ENCODE measurements at places on chromosomes 2 and 18. TPM values are rescaled to one million over a fixed set of nuclear protein-coding genes. Genes with fewer than 3 reads are reported as not detected.

DNA sequence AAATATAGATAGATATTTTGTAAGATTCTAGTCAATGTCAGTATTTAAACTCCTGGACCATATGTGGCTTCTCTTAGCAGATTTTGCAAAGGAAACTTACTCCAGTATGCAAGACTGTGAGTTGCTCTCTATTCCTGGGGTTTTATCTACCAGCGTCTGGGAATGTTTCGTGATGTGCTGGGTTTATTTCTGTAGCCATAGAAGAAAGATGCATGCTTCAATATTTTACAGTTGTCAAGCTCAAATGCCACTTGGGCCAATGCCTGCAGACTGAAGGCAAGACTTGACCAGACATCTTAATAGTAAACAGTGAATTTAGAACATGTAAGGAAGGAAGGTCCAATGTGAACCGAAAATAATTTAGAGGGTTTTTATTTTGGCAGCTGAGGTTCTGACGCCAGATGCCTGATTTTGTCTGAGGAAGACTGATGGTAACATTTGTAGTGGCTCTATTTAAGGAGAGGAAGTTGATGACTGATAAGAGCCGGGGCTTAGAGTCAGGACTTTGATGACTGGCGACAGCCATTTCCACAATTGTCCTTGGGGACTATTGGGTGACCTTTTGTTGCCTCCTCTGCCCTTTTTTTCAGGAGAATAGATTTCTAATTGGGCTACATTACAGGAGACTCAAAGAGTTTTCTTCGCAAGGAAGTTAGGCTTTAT is 154.3 kb downstream of the RAPGEF4 start:
- peaks cover 53% of the 10 kb centered on the region for H3K27me3 ChIP-seq
- no peak for DNase-seq
- H3K36me3 ChIP-seq, result no peaks in the 10 kb centered on the region

DNA sequence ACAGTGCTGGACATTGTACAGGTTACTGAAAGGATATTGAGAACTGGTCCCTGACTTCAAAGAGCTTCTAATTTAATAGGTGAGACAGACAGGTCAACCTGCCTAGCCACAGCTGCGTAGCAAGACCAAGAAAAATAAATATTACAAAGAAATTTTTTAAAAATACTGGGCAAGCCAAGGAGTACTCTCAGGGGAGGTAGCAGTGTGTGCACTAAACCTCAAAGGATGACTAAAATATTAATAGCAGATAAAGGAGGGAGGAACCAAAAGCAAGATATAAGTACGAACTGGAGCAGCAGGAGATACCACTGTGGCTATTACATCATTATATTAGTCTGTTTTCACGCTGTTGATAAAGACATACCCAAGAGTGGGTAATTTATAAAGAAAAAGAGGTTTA is 14.9 kb downstream of the SCG2 start:
- H3K4me1 ChIP-seq, result peaks cover 47% of the 10 kb centered on the region
- no peak overlapping the region for H3K27ac ChIP-seq
- no peaks in the 10 kb centered on the region for H3K36me3 ChIP-seq
- DNase-seq, result no peak
- no peaks in the 10 kb centered on the region for H3K27me3 ChIP-seq

GRCh38 chr18:79368681-79369080 is 27.0 kb upstream of the NFATC1 start:
- no peaks in the 10 kb centered on the region for H3K4me1 ChIP-seq
- no peak for DNase-seq
- no peak overlapping the region for H3K4me3 ChIP-seq
- no peaks in the 10 kb centered on the region for H3K36me3 ChIP-seq
- no peak overlapping the region for H3K27ac ChIP-seq
- no peaks in the 10 kb centered on the region for H3K27me3 ChIP-seq

GRCh38 chr2:181457741-181458425 is 697 bp downstream of the ITGA4 start:
- H3K27ac ChIP-seq, result no peak overlapping the region
- peak; percentile 36 for DNase-seq
- H3K36me3 ChIP-seq, result no peaks in the 10 kb centered on the region
- H3K4me1 ChIP-seq, result no peaks in the 10 kb centered on the region
- H3K4me3 ChIP-seq, result peak overlapping the region; percentile 56
- peaks cover 7% of the 10 kb centered on the region for H3K27me3 ChIP-seq

- H3K27me3 ChIP-seq, result no peaks in the 10 kb centered on the region
- DNase-seq, result peak; percentile 25
- no peaks in the 10 kb centered on the region for H3K36me3 ChIP-seq
These were observed 1.6 kb downstream of the KLHL29 start for GRCh38 chr2:23386339-23387220.

GRCh38 chr2:8661736-8662135 is 20.1 kb upstream of the ID2 start:
- H3K36me3 ChIP-seq, result no peaks in the 10 kb centered on the region
- DNase-seq, result no peak
- no peak overlapping the region for H3K27ac ChIP-seq

GRCh38 chr2:217650716-217651360 is 352.0 kb downstream of the TNS1 start:
- H3K36me3 ChIP-seq, result no peaks in the 10 kb centered on the region
- H3K27me3 ChIP-seq, result no peaks in the 10 kb centered on the region
- no peak overlapping the region for H3K27ac ChIP-seq
- H3K4me1 ChIP-seq, result peaks cover 8% of the 10 kb centered on the region
- DNase-seq, result peak; percentile 74

- no peak overlapping the region for H3K27ac ChIP-seq
- H3K27me3 ChIP-seq, result peaks cover 17% of the 10 kb centered on the region
- H3K36me3 ChIP-seq, result no peaks in the 10 kb centered on the region
- H3K4me1 ChIP-seq, result no peaks in the 10 kb centered on the region
These were observed 60.3 kb upstream of the GPR45 start for GRCh38 chr2:105181282-105181681.

DNA sequence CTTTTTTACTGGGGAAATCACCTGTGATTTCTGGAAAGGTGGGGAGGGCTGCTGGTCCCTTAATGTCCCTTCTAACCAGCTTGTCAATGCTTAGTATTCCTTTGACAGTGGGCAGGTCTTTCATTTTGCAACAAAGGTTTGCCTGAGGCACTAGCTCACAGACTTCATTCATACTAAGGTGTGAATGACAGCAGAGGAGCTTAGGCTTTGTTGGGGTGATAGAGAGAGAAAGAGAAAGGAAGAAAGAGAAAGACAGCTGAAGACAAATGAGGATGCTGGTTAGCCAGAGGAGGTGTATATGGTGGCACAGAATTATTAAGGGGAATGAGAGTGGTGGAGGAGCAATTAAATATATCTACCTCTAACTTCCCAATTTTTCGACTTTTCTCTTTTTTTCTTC is 28.9 kb upstream of the GTF2A1L start:
- no peaks in the 10 kb centered on the region for H3K36me3 ChIP-seq
- no peak for DNase-seq
- no peak overlapping the region for H3K4me3 ChIP-seq
- H3K27me3 ChIP-seq, result no peaks in the 10 kb centered on the region
- H3K4me1 ChIP-seq, result no peaks in the 10 kb centered on the region

GRCh38 chr2:99085421-99085820 is 56.1 kb upstream of the C2orf15 start:
- H3K4me3 ChIP-seq, result no peak overlapping the region
- peak; percentile 11 for DNase-seq
- no peaks in the 10 kb centered on the region for H3K36me3 ChIP-seq
- H3K4me1 ChIP-seq, result no peaks in the 10 kb centered on the region

- H3K4me3 ChIP-seq, result no peak overlapping the region
- no peaks in the 10 kb centered on the region for H3K36me3 ChIP-seq
- peaks cover 46% of the 10 kb centered on the region for H3K27me3 ChIP-seq
These were observed 1.4 kb upstream of the FAM110C start for GRCh38 chr2:47737-48136.

DNA sequence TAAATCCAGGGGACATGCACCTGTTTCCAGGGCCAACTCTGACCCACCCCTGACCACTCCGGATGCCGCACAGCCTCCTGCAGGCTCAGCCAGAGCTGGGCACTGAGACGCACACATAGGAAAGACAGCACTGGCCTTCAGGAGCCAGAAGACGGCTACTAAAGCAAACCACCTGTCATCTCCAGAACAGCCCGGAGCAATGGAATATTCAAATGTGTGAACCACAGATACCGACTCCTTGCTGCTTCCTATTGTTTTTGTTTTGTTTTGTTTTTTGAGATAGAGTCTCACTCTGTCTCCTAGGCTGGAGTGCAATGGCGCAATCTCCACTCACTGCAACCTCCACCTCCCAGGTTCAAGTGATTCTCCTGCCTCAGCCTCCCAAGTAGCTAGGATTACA is 94.0 kb downstream of the LAMA1 start:
- no peaks in the 10 kb centered on the region for H3K36me3 ChIP-seq
- H3K4me1 ChIP-seq, result no peaks in the 10 kb centered on the region
- H3K27me3 ChIP-seq, result no peaks in the 10 kb centered on the region
- H3K27ac ChIP-seq, result no peak overlapping the region
- DNase-seq, result no peak

DNA sequence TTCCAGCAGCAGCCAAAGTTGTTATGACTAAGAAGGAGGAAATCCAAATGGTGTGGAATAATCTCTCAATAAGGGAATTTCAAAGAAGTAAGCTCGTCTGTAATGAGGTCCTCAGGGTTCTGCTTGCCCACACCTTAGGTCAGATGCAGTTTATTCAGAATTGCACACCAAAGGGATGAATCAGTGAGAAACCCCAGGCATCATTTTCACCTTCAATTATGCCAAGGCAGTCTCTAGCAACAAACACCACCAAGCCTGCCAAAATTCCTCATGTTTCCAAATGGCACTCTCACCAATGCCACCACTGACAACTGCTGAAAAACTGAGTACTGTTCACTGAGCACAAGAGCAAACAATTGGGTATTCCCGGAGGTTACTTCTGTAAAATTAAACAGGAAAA is 43.6 kb downstream of the KCNG3 start:
- no peaks in the 10 kb centered on the region for H3K27me3 ChIP-seq
- no peak overlapping the region for H3K4me3 ChIP-seq
- DNase-seq, result no peak
- H3K27ac ChIP-seq, result no peak overlapping the region

DNA sequence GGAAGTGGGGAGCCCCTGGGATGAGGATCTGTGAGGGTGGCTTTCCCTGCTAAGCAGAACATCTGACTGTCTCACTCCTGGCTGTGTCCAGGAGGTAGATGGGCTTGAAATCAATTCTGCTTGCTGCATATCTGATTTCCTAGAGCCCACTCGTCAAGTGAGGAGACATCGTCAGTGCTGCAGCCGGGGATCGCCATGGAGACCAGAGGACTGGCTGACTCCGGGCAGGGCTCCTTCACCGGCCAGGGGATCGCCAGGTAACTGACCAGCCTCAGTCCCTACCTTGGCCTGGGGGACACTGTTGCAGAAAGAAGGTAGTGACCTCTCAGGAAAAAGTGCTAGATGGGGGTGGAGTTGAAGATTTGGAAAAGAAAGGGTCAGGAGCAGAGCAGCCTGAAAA is 31.3 kb downstream of the CNGA3 start:
- H3K36me3 ChIP-seq, result no peaks in the 10 kb centered on the region
- DNase-seq, result no peak
- no peak overlapping the region for H3K4me3 ChIP-seq
- no peaks in the 10 kb centered on the region for H3K4me1 ChIP-seq

- no peak overlapping the region for H3K4me3 ChIP-seq
- no peaks in the 10 kb centered on the region for H3K4me1 ChIP-seq
- H3K27me3 ChIP-seq, result no peaks in the 10 kb centered on the region
These were observed 24.6 kb upstream of the KCMF1 start for GRCh38 chr2:84946204-84947009.

GRCh38 chr2:55011831-55012671 is 38.2 kb downstream of the RTN4 start:
- no peak for DNase-seq
- H3K27ac ChIP-seq, result peak overlapping the region; percentile 24
- H3K4me3 ChIP-seq, result peak overlapping the region; percentile 8
- H3K27me3 ChIP-seq, result no peaks in the 10 kb centered on the region
- H3K4me1 ChIP-seq, result peaks cover 75% of the 10 kb centered on the region

DNA sequence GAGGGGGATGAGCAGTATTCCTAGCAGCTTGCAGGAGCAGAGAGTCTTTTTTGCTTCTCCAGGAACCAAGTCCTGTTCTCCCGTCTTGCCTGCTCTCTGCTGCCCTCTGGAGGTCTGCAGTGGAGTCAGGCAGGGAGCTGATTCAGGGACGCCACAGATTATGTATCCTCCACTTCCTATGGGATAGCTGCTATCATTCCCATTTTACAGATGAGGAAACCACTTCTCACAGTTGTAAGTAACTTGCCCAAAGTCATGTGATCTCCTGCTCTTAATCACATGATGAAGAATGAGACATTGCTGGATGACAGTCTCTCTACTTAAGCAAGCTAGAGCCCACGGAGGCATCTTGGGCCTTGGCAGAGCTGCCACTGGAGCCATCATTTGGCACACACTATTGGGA is 8.3 kb downstream of the SLC4A5 start:
- H3K4me3 ChIP-seq, result no peak overlapping the region
- H3K27me3 ChIP-seq, result no peaks in the 10 kb centered on the region
- H3K4me1 ChIP-seq, result no peaks in the 10 kb centered on the region
- no peaks in the 10 kb centered on the region for H3K36me3 ChIP-seq
- H3K27ac ChIP-seq, result no peak overlapping the region

DNA sequence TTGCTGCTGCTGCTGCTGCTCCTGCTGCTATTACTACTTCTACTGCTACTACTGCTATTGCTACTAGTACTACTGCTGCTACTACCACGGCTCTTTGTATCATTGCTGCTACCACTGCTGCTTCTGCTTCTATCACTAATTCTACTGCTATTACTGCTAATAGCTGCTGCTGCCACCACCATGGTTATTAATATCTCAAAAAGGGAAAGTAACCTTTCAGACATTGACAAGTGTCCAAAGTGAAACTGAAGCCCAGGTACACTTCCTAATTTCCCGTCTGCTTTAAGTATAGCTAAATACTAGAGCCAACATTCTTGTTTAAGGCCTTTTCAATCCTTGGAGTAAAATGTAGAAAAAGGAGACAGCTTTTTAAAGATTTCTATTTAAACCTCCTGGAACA is 45.4 kb upstream of the EHBP1 start:
- no peaks in the 10 kb centered on the region for H3K4me1 ChIP-seq
- DNase-seq, result no peak
- no peak overlapping the region for H3K27ac ChIP-seq
- H3K36me3 ChIP-seq, result no peaks in the 10 kb centered on the region
- H3K4me3 ChIP-seq, result no peak overlapping the region

GRCh38 chr2:98796775-98797544 is 66.0 kb upstream of the MGAT4A start:
- no peak overlapping the region for H3K4me3 ChIP-seq
- no peak for DNase-seq
- H3K27me3 ChIP-seq, result no peaks in the 10 kb centered on the region

GRCh38 chr2:28201671-28202180 is 190.9 kb upstream of the FOSL2 start:
- H3K27ac ChIP-seq, result no peak overlapping the region
- DNase-seq, result no peak
- no peaks in the 10 kb centered on the region for H3K27me3 ChIP-seq
- no peak overlapping the region for H3K4me3 ChIP-seq
- no peaks in the 10 kb centered on the region for H3K4me1 ChIP-seq
- no peaks in the 10 kb centered on the region for H3K36me3 ChIP-seq

PRSS56 gene
- not detected for total RNA-seq

ZSWIM2 gene
- not detected for total RNA-seq

HOXD9 gene
- 63.0 TPM for total RNA-seq

HOXD11 gene
- 123 TPM for total RNA-seq

UGT1A6 gene
- not detected for total RNA-seq

ANAPC1 gene
- 107 TPM for total RNA-seq

PDE11A gene
- total RNA-seq, result not detected

APLF gene
- total RNA-seq, result 5.5 TPM

CREG2 gene
- not detected for total RNA-seq

CDKL4 gene
- total RNA-seq, result 0.79 TPM

XDH gene
- total RNA-seq, result 0.09 TPM

All from A673 (cell line).